ENCODE measurements at places on chromosomes 13 and 19.

DNA sequence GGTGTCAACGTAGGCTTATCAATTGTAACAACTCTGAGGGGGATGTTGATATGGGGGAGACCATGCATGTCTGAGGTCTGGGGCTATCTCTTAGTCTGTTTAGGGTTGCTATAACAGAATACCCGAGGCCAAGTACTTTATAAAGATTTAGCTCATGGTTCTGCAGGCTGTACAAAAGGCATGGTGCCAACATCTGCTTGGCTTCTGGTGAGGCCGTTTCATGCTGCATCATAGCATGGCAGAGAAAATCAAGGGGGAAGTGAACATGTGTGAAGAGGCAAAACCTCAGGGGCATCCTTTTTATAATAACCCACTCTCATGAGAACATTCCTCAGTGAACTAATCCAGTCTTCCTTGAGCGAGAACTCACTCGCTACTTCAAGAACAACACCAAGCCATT is 353.8 kb downstream of the ENOX1 start:
- no peak for DNase-seq

DNA sequence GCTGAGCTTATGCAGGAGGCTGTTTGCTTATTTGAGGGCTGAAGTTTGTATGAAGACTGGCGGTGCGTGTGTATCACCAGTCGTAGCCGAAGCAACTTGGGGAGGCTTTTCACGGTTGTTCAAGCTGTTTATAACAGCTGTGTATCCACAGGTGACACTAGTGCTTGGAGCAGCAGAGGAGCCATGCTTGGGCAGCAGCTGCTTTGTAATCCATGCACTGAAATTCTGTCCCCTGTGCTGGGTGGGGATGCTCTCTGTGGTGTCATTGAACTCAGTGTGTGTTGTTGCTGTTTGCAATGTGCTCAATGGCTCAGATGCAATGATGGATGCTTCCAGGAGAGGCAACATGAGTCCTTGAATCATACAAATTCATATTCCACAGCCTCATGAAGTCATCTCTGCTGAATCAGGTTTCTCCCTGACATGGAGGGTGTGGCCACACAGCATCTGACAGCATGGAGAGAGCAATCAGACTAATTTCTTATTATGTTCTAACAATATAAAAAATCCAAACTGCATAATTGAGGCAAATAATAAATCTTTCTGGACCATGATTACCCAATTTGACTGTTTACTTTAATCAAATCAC is 18.8 kb upstream of the GTF3A start:
- DNase-seq: no peak

DNA sequence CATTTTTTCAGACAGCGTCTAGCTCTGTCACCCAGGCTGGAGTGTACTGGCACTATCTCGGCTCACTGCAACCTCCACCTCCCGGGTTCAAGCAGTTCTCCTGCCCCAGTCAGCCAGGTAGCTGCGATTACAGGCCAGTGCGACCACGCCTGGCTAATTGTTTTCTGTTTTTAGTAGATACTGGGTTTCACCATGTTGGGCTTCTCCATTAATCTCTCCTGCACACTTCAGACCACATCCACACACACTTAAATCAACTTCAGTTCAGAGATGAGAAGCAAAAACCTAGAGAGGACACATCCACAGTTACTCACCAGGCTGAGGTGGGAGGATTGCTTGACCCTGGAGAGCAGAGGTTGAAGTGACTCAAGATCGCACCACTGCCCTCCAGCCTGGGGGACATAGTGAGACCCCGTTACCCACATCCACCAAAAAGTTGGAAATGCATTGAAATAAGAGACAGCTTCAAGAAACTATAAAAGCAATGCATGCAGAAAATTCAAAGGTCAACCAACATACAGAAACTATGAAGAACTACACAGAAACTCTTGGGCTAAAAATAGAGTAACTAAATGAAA is 42.3 kb downstream of the ZNF611 start:
- DNase-seq: no peak

GRCh38 chr13:91155512-91156114 is 191.9 kb upstream of the MIR17HG start:
- no peak for DNase-seq

DNA sequence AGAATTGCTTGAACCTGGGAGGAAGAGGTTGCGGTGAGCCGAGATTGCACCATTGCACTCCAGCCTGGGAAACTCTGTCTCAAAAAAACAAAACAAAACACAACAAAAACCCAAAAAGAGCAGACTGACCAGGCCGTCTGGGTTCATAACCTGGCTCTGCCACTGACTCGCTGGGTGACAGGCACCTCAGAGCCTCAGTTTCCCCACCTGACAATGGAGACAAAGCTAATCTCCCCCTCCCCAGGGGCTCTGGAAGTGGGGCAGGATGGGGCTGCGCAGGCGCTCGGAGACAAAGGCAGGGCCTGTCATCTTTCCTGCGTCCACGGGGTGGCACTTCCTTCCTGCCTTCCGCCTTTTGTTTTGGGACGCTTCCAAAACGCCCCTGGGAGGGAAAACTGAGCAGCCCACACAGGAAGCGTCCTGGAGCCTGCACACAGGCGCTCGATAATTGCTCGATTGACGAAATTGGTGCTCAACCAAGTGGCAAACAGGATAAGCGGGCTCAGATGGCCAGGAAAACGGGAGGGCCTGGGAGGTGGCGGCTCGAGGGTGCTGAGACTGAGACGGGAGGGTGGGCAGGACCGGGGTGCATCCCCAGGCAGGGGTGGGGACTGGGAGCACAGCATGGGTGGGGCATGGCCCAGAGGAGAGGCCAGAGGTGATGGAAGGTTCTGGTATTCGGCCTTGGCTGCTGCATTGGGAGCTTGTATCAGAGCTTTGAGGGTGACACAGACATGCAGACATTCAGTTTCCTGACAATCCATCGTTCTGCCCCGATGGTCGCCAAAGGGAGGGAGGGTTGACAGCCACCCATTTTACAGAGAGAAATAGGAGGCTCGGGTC is 17.8 kb downstream of the SPC24 start:
- no peak for DNase-seq

All from NCI-H187 treated with DMSO at 0.1 percent for 48 hours (cell line).